ENCODE measurements at places on chromosomes 3 and 15.

GRCh38 chr15:90883526-90883975 is 753 bp upstream of the FES start:
- no peak for DNase-seq

DNA sequence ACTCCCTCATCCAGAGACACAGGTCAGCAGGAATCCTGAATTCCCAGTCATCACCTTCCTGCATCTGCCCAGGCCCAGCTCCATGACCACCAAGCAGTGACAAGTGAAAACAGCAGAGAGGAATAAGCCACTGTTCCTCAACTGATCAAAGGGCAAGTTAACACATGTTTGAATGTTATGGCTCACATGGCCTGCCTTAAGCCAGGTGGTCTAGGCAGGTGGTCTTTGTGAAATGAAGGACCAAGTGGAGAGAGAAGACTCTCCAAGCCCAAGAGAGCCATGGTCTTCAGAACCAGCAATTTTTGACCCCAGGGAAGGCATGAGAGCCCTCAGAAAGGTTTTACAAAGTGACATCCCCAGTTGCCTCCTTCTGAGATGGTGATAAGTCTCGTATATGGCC is 161.8 kb downstream of the EPHB1 start:
- DNase-seq: no peak

GRCh38 chr15:99916668-99917223 is 183.5 kb upstream of the LYSMD4 start:
- no peak for DNase-seq

GRCh38 chr3:127768346-127769008 is 53.8 kb downstream of the MGLL start:
- DNase-seq: peak; percentile 96

DNA sequence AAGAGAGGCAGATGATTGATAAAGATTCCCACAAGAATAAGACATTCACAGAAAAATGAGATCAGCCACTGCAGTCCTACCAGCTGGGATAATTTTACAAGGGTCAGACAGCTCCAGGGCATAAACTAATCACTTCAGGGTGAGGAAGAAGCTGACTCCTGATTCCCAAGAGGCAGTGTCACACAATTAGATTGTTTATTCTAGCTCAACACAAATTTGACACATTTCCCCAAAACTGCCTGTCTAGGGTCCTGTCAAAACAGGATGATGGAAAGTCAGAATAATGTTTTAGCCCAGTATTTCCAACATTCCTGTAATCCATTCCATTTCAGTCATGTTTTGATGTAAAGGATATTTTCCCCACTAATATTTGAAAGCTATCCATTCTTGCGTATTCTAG is 110.8 kb downstream of the TNIK start:
- DNase-seq: no peak

DNA sequence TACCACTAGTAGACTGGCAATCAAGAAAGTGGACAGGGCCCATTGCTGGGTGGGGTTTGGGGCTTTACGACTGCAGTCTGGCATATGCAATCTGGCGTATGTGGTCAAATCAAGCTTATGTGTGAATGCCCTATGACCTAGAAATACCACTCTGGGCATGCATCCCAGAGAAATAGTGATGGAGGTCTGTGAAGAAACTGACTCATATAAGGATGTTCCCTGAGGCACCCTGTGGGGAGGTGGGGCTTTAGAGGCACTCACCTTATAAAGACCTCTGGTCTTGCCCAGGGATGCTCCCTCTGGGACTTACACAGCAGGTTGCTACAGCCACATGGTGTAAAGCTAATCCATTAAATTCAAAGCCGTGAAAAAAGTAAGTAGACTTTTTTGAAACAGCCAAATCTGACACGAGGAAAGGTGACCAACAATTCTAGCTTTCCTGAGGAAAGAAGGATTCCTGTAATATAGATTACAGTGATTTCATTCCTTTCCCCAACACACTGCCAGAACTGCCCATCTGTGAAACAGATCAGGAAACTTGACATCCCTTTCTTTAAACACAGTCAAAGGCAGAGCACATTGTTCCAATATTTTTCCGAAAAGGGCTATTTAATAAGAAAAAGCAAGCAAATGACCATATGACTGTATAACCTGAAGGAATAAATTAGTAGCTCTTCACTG is 13.6 kb downstream of the RARRES1 start:
- peak; percentile 83 for DNase-seq

DNA sequence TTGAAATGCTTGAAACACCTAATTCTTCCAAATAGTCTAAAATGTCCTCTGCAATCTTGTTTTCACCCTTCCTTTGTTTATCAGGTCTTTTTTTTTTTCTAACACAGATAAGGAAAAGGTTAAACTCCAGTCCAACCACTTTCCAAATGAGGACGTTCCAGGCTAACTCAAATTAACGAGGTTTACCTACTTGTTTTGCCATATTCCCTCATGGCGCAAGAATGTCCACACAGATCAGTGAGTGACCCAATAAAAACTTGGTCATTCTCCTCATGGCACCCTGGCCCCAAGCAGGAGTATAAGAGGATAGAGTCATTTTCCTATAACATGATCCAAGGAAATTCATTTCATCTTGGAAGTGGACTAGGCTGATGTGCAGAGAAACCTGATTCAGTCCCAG is 6.6 kb upstream of the LIPC start:
- DNase-seq: no peak

DNA sequence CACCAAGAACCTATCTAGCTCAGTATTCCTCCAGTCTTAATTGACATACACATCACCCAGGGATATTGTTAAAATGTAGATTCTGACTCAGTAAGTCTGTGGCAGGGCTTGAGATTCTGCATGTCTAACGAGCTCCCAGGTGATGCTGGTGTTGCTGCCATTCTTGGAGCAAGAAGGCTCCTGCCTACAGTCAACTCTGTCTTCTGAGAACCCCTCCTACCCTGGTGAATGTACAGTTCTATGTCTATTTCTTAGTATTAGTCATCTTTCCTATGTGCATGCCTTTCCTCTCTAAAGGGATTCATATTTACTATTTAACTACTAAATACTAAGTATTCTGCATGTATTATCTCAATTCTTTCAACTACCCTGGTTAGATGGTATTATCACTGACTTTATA is 268.7 kb downstream of the EDEM1 start:
- DNase-seq: no peak

DNA sequence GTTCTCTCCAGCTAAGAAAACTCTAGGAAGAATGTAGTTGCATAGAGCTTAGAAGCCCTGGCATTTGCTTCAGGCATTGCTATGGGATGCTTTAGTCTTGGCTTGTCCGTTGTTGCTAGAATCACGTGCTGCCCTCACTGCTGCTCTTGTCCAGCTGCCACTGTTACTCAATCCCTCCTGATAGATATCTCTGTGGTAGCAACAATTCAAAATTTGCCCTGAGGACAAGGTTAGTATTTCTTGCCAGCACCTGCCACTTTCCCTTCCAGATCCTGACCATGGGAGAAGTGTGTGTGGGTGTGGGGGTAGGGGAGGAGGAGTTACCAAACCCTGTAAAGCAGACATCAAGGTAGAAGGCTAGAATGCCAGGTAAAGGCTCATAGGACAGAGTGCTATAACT is 113.8 kb downstream of the PPM1L start:
- no peak for DNase-seq

DNA sequence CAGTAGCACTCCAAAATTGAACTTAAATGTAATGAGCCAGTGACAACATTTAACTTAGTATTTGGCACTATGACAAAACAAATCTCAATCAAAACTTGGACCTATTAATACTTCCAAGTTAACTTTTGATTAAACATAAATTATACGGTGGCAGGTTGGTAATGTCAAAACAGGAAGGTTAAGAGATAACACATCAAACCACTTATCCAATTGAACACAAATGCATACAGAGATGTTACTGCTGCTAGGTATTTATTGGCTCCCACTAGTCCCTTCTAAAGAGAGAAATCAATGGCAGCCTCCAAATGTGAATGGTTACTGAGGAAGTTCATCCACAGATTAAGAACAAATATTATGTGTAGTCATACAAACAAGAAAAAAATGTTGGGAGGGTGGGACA is 1.8 kb downstream of the GSK3B start:
- DNase-seq: no peak

- no peak for DNase-seq
Observed at GRCh38 chr3:195956577-195956976, 48.2 kb upstream of the TNK2 start.

GRCh38 chr15:47570881-47571640 is 146.2 kb upstream of the SEMA6D start:
- DNase-seq: no peak

GRCh38 chr15:59521443-59521842 is 83.5 kb downstream of the FAM81A start:
- DNase-seq: no peak

DNA sequence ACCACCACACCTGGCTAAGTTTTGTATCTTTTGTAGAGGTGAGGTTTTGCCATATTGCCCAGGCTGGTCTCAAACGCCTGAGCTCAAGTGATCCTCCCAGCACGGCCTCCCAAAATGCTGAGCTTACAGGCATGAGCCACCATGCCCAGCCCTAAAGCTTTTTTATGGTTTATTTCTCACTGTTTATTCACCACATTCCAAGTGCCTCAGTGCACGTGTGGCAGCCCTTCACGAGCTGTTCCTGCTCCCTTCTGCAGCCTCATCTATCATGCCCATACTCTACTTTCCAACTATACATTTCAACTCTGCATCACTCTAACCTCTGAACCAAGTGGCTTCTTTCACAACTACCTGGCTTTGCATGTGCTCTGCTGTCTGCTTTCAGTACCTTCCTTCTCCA is 17.9 kb upstream of the OSBPL11 start:
- no peak for DNase-seq

DNA sequence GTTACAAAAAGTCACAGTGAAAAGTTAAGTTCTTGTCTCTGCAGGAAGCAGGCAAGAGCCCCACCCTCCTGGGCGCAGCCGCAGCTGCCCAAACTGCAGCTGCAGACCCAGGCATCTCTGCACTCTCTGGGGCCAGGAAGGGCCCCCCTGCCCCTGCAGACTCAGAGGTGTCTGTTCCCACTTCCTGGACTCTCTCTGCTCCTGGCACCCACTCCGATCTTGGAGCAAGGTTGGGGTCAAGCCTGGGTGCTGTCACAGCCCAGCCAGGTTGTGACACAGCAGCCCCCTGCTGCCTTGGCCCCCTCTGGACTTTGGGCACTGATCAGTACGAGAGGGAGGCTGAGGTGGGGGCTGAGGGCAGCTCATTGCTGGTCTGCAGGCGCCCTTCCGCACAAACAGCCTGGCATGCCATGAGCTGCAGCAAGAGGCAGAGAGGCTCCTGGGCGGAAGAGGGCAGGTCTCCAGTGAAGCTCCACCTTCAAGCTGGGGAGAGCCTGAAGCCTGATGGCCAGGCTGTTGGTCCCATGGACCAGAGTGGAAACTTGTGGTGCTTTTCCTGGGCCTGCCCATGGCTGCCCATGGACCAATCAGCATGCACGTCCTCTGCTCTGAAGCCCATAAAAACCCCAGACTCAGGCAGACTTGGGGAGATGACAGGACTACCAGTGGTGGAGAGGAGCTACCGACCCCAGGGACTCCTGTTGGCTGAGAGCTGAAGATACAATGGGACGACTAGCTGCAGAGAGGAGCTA is 42.9 kb upstream of the LRRFIP2 start:
- DNase-seq: no peak

DNA sequence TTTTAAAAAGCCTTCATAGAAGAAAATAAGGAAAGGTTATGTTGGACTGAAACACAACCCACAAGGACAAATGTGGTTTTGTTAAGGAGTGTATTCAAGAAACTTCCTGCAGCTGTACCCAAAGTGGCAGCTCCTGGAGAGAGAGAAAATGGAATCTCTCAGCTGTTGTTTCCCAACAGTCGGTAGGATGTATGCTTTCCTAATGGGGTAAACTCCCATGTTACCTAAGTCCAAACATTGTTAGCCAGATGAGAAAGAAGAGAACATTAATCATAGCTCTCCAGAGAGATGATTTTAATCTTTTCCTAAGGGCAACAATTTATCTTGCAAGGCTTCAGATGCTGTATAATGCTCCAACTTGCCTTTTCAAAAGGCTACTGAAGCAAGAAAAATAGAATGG is 22.6 kb upstream of the TEX9 start:
- DNase-seq: no peak

- DNase-seq: peak; percentile 48
Observed at GRCh38 chr3:57805674-57806073, 49.6 kb downstream of the SLMAP start.

GRCh38 chr3:123951522-123952447 is 9.2 kb downstream of the CCDC14 start:
- DNase-seq: no peak

- no peak for DNase-seq
Observed at GRCh38 chr3:155876037-155876436, 5.6 kb downstream of the GMPS start.

GRCh38 chr3:3023111-3023745 is 86.9 kb downstream of the IL5RA start:
- DNase-seq: no peak

DNA sequence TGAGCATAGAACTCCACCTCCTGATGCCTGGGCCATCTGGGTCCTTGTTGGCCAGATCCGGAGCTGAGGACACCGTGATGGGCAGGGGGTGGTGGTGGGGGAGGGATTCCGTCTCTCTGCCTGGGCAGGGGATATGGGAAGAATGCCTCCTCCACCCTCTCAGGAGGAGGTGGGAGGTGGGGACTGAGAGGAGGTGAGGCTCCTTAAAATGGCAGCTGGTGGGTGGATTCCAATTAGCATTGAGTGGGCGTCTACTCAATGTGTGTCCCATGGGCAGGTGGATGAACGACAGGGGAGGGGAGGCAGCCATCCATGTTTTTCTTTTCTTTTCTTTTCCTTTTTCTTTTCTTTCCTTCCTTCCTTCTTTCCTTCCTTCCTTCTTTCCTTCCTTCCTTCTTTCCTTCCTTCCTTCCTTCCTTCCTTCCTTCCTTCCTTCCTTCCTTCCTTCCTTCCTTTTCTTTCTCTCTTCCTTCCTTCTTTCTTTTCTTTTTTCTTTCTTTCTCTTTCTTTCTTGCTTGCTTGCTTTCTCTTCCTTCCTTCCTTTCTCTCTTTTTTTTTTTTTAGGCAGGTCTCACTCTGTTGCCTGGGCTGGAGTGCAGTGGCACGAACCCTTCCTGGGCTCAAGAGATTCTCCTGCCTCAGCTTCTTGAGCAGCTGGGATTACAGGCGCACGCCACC is 5.0 kb downstream of the SLC28A1 start:
- DNase-seq: no peak

DNA sequence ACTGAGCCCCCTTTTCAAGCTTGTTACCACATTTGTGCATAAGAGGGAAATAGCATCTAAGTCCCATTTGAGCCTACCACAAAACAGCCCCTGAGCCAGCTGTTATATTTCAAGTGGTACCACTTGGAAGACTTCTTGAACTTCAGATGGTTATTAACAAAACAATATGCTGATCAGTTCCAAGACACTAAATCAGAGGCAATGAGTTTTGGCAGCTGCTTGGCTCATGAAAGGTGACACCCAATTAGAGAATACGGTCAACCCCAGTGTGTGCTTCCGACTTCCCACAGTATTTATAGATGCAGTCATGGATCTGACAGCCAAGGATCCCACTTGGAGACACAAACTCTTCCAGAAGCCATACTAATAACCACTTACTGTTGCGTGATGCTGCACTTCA is 469.6 kb upstream of the PPP2R3A start:
- DNase-seq: no peak

- no peak for DNase-seq
Observed at GRCh38 chr3:140164922-140165590, 230.1 kb downstream of the CLSTN2 start.

Measured in HS-27A (cell line).